ENCODE measurements at places on chromosomes 3 and 15.

- no peak for DNase-seq
Measured at GRCh38 chr3:70738291-70738681, 425.8 kb upstream of the MDFIC2 start.

DNA sequence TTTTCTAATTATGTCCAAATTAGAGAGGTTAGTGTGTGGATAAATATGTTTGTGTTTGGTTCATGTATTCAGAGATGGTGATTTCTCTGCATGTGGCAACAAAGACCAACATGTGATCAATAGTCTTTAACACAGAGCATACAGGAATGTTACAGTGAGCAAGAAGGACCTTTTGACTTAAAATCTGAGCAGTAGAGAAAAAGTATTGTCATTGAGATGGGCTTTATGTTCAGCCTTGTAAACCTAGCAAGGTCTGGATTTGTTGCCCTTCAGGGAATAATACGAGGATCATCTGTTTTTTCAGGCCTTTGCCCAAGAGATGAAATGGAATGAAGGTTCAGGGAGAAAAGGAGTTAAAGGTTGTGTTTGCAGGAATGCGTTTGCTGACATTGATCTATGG, 161.8 kb upstream of the NECTIN3 start:
- no peak for DNase-seq

DNA sequence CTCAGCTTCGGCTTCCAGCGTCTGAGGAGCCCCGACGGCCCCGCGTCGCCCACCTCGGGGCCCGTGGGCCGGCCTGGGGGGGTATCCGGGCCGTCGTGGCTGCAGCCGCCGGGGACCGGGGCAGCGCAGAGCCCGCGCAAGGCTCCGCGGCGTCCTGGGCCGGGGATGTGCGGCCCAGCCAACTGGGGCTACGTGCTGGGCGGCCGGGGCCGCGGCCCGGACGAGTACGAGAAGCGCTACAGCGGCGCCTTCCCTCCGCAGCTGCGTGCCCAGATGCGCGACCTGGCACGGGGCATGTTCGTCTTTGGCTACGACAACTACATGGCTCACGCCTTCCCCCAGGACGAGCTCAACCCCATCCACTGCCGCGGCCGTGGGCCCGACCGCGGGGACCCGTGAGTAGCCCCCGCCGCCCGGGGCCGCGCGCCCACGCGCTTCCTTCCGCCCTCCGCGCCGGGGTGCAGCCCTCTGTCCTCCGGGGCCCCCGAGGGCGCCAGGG, 462 bp downstream of the EDEM1 start:
- peak; percentile 59 for DNase-seq

- no peak for DNase-seq
Measured at GRCh38 chr15:81161851-81162250, 27.8 kb downstream of the CFAP161 start.

DNA sequence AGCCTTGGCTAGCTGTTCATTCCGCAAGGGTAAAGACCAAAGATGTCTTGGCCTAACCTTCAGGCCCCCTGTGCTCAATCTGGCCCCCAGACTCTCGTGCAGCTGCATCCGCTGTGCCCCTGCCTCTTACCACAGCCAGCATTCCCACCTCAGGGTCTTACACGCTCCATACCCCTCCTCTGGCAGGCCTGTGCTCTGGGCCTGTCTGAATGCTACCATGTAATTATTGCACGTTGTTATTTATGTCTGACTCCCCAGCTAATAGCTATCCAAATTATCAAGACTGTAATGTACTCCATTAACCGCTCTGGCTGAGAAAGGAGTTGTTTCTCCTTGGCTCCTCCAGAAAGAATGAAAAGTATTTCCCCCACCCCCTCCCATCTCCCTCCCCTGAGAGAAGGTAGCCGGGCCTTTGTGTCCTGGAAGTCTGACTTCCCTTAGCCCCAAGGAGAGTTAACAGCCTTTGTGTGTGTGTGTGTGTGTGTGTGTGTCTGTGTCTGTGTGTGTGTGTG, 54.5 kb upstream of the UBE2E1 start:
- DNase-seq: no peak
